ENCODE measurements at places on chromosomes 3 and 15.

DNA sequence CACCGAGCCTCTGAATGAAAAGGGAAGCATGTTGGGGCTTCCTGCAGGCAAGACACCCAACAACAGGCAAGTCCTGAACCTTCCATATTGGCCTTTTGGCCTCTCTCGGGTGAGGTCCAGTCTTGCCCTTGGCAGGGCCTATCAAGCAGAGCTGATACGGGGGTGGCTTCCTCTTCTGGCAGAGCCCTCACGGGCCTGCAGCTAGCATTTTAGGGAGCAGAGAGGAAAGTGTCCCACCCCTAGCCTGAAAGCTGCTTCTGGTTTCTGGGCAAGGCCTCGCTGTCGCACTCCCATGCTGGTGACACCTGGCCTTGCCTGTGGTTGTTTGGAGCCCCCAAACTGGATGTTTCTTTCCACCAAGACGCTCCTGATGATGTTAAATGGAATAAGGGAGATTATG lies 31.8 kb upstream of the CTSH start:
- no peak for DNase-seq

DNA sequence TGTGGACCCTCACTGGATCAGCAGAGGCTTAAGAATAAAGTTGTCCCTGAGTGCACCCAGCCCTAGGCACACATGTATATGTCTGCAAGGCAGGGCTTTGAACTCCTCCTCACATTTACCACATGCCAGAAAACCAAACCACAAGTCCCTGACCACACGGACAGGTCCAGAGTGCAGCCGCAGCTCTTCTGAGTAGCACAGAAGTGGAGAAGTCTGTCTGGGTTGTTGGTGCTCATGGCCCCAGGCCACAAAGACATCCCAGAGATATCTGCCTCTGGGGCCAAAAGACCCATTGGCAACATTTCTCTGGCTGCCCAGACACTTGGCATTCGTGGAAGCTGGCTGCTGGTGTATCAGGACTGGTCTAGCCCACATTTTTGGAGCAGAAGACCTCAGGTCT lies 17.4 kb downstream of the SUSD5 start:
- DNase-seq = no peak

DNA sequence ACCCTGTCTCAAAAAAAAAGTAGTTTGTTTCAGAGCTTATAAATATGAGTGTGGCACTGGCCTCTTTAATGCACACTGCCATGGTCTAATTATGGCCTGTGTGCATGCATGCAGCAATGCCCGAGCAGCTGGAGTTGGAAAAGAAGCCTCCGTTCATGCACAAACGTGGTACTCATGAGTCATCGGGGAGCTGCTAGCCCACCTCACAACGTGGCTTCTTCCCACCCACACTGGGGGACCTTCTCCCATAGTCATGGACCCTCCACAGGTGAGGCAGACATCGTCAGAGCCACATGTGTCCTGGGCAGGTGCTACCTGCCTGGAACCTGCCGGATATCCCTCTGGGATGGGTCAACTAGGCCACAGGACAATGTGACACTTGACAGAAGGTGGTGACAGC lies 66.7 kb downstream of the ATP10A start:
- DNase-seq = no peak

- DNase-seq = no peak
Observed at GRCh38 chr3:58963928-58964503, 85.8 kb downstream of the CFAP20DC start.

GRCh38 chr3:164612751-164613150 lies 465.5 kb downstream of the SI start:
- no peak for DNase-seq

DNA sequence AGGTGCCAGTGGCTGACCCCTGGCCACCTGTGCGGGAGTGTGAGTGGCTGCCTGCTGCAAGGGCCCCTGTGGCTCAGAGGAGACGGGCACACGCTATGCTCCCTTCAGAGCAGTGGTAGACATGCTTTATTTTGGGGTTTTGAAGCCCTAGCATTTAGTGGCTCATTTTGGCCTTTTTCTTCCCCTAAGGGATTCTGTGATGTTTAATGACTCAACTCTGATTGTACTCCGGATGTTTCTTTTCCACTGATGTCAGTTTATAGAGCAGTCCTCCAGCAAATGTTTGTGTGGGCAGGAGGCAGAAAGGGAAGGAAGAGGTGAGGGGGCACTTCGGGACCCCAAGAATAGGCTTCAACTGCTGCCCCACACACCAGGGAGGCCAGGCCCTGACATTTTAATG lies 288.9 kb upstream of the C2CD4B start:
- no peak for DNase-seq

DNA sequence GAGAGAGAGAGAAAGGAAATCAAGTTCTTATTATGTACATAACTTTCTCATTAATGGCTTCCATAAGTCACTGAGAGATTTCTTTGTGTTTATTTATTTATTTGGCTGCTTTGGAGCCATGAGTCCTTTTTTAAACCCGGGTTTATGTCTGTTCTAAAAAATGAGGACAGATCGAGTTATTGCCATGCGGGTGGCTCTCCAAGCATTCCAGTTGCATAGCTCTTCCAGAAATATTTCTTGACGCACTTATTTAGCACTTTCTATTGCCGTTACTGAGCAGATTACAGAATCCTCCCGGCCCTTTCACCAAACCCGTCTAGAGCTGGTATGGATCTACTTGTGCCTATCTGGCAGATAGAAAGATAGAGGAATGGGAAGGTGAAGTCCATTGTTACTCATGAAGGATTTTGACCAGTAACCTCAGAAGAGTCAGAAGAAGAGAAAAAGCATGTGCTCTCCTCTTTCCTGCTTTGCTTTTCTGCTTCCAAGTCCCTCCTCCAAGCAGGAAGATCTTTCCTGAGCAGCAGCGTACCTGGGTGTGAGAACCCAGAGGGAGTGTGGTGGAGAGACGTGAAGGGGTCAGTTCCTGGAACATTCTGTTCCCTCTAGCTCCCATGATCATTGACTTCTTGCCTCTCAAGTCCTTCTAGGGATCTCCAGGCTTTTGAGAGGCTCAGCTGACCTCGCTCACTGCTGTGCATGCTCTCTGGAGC lies 112.8 kb downstream of the LPP start:
- DNase-seq = no peak

GRCh38 chr3:103372031-103372430 lies 937.2 kb downstream of the ZPLD1 start:
- no peak for DNase-seq

DNA sequence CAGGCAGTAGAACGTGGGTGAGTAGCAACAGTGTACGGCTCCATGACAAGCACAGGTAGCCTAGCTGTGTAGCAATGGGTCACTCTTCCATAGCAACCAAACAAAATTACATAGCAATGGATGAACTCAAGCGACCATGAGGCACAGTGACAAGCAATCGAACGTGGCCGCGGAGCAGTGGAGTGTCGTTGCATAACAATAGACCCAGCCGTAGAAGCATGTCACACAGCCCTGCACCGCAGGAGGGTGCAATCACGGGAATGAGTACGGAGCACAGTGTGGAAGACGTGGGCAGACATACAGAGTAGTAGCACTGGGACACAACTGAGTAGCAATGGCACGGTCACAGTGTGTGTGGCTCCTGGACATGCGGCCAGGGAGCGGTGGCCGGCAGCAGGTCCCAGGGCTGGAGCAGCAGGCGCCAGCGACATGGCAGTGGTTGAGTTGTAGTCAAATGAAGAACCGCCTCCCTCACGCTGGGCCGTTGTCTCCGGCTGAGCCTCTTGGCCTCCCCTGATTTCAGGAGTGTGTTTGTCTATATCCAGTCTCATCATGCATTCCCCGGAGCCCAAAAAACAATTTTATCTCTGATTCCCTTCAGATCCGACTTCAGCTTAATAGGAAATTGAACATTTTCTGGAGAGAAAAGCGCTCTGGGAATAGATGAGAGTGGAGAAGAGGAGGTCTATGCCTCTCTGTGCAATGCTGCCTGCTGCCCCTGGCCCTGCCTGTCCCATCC lies 64.1 kb downstream of the CCDC33 start:
- no peak for DNase-seq

DNA sequence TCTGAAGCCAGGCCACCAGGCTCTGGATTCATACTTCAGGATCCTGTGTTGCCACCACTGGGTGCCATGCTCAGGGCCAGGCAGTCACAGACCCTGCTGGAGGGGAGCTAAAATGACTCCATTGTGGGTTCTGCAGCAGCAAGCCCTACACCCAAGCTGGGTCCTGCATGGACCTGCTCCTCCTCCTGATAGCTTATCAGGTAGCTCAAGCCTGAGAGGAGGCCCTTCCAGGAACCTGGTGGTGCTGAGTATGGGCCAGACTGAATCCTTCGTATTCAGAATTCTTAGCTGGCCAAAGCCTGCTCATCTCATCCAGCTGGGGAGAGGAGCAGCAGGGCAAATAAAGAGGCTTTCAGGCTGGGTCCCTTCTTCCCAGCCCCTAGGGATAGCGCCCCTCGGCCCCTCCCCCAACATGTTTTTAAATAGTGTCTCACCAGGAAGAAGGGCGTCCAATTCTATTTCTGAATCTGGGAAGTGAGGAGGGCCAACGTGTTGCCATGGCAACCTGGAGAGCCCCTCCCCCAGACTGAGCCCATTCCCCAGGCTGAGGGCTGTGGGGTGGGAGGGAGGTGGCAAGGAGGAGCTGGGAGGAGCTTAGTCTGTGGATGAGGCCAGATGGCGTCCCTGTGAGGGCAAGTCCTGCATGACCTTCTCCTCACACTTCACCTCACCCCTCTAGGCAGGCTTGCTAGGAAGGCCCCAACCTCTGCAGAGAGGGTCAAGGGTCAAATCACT lies 11.0 kb upstream of the CAMKV start:
- DNase-seq = no peak

GRCh38 chr3:183818041-183818620 lies 7.2 kb downstream of the MAP6D1 start:
- DNase-seq = peak; percentile 24

- DNase-seq = no peak
Observed at GRCh38 chr15:72888211-72888610, 104.7 kb upstream of the ADPGK start.

DNA sequence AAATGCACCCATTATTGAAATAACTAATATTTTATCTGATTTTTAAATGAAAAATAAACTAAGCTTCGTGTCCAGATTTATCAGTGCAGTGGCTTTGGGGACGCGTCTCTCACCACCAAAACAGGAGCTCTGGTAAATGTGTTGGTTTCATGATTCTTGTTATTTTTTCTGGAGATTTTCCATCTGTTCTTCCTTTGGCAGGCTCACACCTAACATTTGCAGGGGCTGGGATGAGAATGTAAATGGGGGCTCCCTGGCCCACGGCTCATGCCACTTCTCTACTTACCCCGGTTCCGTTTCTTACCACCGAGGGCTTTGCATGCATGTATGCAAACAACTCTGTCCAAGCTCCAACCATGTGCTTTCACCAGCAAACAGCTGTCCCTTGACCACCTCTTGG lies 30.9 kb upstream of the CA12 start:
- no peak for DNase-seq

GRCh38 chr3:136835089-136835812 lies 16.3 kb downstream of the SLC35G2 start:
- DNase-seq = no peak
